ENCODE measurements at places on chromosomes 3 and 15.

GRCh38 chr15:75051191-75051608 is 27.8 kb downstream of the PPCDC start:
- DNase-seq: no peak

DNA sequence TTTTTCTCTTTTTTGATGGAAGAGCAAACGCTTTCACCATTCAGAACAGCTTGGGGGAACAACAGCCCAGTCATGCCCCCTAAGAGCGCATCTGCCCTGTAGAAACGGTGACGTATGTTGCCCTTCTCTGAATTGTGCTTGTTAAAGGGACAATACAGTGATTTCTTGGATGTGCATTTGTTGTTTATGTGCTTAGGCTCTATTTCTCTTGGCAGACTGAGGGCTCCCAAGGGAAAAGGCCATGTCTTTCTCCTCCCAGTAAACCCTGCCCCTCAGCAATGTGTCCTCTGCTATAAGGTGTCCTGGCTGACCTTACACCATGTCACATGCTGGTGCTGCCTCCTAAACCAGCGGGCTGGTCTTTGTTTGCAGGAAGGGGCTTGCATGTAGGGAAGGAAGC is 346.1 kb downstream of the EPHB1 start:
- DNase-seq: no peak

GRCh38 chr3:8652324-8652987 is 7.9 kb upstream of the SSUH2 start:
- no peak for DNase-seq

- no peak for DNase-seq
These were observed 1.6 kb upstream of the MEIS2 start for GRCh38 chr15:37101980-37102304.

DNA sequence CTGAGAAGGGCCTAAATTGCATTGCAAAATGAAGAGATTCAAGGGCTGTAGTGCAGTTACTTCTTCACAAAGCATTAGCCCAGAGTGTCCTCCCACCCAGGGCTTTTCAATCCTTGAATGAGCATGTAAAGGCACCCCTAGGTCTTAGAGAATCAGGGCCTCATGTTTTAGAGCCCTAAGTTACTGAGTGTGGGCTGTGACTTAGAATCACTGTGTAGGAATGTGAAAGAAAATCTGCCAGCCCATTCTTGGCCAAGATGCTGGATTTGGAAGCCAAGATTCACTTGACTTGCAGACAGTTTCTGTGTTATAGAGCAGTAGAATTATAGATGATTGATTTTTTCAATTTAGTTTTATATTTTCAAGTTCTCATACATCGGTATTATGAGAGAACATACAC is 153.2 kb downstream of the MYRIP start:
- no peak for DNase-seq

- no peak for DNase-seq
These were observed 49.9 kb downstream of the BTD start for GRCh38 chr3:15651396-15651795.

- DNase-seq: no peak
These were observed 982.8 kb downstream of the ROBO1 start for GRCh38 chr3:78785004-78785403.

- peak; percentile 5 for DNase-seq
These were observed 31.1 kb downstream of the PLA2G4D start for GRCh38 chr15:42063122-42063848.

GRCh38 chr3:117763561-117763960 is 1054.0 kb downstream of the TUSC7 start:
- DNase-seq: no peak

GRCh38 chr3:25588441-25589103 is 76.1 kb downstream of the TOP2B start:
- DNase-seq: no peak

DNA sequence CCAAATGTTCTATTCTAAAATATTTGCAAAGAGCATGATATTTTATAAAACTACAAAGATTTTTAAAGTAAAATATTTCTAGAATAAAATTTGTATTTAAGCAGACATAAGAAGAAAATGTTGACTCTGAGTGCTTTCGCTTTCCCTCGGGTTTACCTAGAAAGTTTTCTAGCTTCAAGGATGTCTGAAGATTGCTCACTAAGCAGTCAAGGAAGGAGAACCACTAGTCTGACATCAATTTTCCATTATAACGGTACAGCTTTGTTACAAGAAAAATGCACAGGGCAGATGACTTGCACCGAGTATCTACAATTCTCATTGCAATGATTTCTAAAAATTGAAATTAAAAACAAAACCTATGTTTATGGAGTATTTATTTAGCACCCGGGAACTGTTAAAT is 14.2 kb downstream of the GPR15 start:
- no peak for DNase-seq

DNA sequence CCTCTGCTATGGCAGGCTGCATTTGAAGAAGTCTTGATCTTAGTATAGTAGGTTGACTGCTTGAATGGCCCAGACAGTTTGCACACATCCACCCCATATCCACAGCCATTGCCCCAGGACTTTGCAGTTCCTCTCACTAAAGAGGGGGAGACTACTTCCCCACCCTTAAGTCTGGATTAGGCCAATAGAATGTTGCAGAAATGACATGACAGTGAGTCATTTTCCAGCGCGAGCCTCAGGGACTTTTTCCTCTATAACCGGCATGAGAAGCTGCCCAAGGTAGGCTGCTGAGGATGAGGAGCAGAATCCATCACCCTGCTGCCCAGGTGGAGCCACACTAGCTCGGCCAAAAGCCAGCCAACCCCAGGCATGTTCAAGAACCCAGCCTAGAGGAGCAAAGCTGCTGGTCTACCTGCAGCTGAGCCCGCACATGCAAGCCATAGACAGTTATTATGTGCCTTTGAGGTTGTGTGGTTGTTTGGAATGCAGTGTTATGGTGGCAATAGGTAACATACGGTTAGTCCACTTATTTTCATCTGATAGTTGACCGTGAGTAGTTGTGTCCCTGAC is 113.9 kb downstream of the TLE3 start:
- DNase-seq: no peak

DNA sequence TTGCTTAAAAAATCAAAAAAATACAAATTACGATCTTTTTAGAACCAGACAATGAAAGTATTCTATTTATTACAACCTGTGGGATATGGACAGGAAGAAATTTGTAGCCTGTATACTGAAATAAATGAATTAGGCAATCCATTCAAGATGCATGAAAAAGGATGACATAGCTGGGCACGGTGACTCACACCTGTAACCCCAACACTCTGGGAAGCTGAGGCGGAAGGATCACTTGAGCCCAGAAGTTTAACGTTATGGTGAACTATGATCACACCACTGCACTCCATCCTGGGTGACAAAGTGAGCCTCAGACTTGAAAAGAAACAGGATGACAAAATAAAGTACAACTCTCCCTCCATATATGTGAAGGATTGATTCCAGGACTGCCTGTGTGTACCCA is 74.1 kb downstream of the MSL2 start:
- no peak for DNase-seq

DNA sequence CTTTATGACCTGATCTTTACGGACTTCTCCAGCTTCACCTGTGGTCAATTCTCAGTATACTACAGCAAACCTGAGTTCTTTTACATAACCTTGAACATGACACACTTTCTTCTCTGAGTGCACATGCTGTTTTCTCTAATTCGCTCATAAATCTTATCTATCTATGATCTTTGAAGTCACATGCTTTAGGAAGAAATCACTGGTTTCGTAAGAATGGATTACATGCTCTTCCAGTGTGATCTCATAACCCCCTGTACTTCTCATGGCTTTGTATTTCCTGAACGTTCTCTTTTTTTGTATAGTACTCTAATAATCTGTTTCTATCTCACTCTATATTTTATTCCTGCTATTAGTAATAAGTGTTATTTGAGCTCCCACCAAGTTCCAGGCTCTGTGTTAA is 1165.2 kb downstream of the TBL1XR1 start:
- DNase-seq: no peak

GRCh38 chr3:25592510-25592968 is 72.2 kb downstream of the TOP2B start:
- DNase-seq: no peak

DNA sequence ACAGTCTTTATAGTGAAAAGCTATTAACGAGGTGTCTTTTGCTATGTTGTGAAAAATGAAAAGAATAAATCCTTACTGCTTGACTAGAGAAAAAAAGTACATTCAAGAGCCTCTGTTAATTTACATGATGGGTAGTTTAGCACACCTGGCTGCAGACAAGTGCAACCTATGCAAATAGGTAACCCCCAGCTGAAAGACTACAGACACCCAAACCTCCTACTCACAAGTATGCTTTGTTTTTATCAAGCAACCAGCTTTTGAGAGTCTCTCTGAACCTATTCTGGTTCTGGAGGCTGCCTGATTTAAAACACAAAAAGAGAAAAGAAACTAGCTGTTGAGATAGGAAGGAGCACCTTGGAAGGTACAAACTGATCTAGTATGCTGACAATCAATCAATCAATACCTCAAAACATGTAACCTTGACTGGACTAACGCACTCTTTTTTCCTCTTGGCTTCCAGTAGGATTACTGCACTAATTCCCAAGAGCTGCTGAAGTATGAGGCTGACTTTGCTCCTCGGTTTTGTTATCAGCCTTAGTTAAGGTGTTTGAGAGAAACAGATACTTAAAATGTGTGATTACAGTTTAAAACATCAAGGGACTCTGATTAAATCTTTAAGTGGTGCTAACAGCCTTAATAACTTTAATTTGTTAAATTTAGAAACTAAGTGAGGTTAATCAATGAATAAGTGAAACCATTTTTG is 63.6 kb downstream of the OSBPL10 start:
- DNase-seq: no peak

DNA sequence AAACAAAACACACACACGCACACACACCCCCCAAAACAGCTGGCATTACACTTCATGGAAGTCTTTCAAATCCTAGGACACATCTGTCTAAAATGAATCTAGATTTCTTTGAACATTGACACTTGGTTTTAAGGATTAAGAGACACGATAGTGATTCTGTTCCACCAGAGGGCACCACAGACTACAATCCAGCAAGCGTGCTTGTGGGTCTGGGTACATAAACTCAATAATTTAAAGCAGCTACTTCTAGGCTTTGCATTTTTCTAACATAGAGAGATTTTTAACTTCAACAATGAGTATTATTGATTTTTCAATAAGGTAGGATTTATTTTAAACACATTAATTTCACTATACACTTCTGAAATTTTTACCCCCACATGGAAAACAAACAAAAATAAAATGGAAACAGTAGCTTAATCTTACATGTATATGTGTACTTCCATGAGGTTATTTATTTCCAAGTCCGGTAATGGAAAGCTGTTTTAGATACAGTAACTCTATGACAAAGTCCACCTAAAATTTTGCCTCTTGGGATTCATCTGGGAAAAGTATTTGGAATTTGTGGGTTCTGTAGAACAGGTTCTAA is 564.0 kb upstream of the TGFBR2 start:
- peak; percentile 51 for DNase-seq

DNA sequence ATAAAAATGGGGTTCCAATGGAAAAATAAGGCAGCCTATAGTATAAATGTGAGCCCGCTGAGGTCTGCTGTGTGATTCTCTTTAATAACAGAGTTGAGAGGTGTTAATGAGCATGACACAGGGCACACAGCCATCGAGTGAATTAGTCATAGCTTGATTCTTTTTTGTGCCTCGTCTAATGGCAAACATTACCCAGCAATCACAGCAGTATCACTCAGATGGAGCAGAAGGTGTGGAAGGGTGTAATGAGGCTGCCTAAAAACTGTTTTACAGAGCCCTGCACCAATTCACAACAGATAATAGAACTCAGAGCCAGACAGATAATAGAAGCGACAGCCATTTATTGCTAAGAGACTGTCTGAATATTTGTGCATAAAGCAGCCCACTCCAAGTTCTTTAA is 178.6 kb upstream of the TPRG1 start:
- DNase-seq: no peak

DNA sequence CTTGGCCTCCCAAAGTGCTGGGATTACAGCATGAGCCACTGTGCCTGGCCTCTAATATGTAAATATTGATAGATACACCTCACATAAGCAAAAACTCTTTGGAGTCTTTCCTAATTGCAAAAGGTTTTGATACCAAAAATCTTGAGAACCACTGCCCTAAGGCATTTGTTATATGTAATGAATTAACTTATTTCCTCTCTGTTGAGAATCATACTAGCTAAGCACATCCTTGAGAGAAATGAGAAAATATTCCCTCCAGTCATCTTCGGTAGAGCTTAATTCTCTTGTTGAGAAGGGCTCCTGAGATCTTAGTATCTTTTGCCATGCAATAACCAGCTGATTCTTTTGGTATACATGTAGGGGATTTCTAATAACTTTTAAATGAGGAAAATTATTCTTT is 190.2 kb downstream of the SLC9A9 start:
- no peak for DNase-seq

GRCh38 chr15:63791228-63791627 is 42.5 kb downstream of the HERC1 start:
- DNase-seq: no peak

Measured in stimulated activated CD4-positive, alpha-beta T cell treated with anti-CD3 and anti-CD28 coated beads, Interleukin-2, amount 100 ng/mL, for 24 hours (primary cell).